Endothelial cell (in vitro differentiated cells): ENCODE measurements at places on chromosomes 3 and 15. TPM values are rescaled to one million over a fixed set of nuclear protein-coding genes. Genes with fewer than 3 reads are reported as not detected.

DNA sequence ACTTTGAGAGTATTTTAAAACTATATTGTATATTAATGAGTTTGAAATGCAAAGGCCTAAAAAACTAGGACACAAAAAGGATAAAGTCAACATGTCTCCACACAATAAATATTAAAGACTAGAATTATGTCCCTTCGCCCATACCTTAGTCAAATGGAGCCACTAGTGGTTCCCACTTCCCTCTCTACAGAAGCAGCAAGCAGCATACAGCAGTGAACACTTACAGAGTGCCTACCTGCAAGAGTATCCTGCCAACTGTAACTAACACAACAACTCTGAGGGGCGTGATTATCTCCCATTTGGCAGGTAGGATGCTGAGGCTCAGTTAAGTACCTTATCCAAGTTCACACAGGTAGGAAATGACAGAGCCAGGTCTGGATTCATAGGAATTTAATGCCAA, 17.2 kb downstream of the DYNC1LI1 start:
- no peak for DNase-seq

DNA sequence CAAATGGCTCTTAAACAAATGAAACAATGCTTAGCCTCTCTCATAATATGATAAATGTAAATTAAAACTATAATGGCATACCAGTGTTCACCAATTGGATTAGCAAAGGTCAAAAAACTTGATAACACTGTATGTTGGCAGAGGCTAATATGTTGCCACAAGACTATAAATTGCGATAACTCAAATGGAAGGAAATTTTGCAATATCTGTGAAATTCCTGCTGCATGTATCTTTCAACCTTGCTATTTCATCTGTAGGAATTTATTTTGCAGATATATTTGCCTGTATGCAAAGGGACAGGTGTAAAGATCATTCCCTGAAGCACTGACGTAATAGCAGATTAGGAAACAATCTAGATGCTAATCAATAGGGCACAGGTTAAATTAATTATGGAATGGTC, 191.4 kb upstream of the EIF1B start:
- no peak for DNase-seq

DNA sequence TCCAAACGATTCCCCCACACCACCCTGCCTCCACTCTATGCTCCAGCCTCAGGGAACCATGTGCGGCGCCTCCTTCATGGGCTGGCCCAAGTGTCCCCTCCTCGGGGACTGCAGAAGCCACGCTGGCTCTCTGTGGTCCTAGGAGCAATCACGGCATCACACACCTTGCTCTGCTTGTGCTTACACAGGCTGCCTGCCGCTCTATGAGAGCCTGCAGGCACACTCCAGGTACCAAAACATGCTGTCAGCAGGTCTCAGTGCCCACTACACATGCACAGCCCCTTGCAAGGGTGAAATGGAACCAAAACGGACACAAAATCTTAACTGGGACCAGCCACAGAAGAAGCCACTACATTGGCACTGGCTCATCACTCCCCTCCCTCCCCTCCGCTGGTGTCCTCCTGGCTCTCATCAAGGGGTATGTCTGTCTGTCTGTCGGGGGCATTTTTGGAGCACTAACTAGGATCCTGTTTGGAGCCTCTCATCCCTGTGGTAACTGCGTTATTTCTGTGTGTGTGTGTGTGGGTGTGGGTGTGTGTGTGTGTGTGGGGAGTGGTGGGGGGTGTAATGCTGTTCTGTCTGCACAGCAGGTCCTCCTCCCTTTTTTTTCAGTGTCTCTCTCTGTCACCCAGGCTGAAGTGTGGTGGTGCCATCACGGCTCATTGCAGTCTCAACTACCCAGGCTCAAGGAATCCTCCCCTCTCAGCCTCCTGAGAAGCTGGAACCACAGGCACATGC, 60.6 kb downstream of the DHX30 start:
- no peak for DNase-seq

The GCNT3 gene
- not detected for total RNA-seq

DNA sequence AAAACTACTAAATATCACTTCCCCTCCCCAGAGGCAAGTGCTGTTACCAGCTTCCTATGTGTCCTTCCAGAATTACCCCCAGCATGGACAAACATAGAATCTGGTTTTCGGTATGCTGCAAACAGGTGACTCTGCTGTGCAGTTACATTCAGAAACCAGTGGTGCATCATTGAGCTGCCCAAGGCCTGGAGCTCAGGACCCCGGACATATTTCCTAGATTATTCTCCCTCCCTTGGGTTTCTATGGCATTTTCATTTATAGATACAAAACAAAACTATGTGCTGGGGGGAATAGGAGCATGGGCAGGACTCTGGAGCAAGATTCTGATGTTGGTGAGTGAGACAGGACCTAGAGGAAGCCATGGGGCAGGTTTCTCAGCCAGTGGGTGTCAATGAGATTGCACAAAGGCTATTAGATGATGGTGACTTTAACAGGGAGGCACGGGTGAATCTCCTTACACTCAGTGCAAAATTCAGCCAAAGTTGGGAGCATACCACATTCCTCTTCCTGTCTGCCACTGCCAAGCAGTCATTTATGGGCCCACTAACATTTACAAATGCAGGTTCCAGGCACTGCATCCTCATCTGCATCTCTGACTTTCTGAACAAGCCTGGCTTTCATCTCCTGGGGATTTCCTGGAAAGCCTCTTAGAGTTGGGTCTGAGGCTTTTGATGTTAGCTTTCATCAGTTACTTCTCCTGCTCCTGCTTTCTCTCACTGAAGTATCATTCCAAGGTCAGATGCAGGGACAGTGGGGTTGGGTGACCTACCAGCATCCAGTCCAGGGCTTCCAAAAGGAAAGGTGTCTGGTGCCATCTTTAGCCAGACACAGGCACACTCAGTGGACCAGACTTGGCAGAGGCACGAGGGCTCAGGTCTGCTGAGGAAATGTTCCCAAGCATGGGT, 44.5 kb downstream of the CMTM7 start:
- no peak for DNase-seq

GRCh38 chr3:136473716-136474326, 223.7 kb downstream of the PCCB start:
- no peak for DNase-seq

The TM4SF18 gene
- total RNA-seq, result 57.4 TPM

DNA sequence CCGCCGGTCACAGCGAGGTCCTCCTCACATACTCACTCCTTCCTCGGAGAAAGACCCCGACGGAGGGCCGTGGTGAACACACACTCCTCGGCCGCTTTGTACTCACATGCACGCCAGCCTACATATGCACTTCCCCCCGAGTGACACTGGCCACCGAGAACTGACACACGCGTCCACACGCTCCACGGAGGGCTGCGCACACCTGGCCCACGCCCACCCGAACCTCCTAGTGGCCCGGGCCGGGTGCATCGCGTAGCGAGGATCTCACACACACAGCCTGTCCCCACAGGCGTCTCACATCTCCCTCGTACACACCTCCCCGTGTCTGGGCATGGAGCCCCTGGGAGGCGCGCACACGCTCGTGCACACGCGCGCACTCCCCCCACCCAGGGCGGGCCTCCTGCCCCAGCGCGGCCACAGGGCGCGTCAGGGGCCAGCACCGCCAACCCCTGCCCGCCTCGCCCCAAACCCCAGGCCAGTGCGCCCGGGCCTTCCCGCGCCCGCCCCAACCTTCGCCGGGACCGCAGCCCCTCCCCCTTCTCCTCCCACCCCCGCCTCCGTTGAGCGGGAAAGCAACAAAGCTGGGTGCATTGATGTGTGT, 411 bp upstream of the C3orf70 start:
- DNase-seq, result peak; percentile 33

DNA sequence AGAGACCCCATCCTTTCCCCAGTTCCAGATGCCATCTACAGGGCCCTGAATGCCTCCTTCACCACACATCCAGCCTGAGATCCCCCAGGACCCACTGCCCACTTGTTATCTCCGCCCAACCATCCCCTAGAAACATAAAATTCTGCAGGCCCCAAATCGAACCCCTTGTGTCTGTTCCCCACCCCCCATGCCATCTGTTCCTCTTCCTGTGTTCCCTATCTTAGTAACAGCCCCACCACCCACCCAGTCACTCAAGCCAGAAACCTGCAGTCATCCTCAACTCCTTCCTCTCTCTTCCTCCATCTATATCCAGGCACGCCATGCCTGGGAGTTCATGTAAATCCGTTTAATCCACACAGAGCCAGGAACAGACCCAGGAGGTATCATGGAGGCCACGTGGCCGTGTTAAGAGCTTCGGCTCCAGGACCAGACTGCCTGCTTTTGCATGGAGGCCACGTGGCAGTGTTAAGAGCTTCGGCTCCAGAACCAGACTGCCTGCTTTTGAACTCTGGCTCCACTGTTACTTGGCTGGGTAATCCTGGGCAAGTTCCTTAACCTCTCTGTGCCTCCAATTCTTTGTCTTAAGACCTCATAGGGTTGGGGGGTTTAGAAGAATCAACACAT, 4.8 kb downstream of the CSRNP1 start:
- no peak for DNase-seq

GRCh38 chr3:127740136-127740915, 67.6 kb downstream of the ABTB1 start:
- no peak for DNase-seq

GRCh38 chr15:46441294-46442062, 806.6 kb downstream of the SQOR start:
- DNase-seq, result no peak

The SHC4 gene
- total RNA-seq, result 6.8 TPM

DNA sequence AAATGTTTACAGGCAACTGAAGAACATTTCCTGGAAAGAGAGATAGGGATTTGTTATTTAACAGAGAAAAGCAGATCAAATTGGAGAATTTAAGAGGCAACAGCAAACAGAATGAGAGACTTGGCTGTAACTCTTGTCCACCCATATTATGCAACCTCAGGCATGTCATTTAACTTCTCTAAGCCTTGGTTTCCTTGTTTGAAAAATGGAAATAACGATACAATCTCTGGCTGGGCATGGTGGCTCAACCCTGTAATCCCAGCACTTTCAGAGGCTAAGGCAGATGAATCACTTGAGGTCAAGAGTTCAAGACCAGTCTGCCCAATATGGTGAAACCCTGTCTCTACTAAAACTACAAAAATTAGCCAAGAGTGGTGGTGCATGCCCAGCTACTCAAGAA, 23.7 kb downstream of the ARRDC4 start:
- no peak for DNase-seq

DNA sequence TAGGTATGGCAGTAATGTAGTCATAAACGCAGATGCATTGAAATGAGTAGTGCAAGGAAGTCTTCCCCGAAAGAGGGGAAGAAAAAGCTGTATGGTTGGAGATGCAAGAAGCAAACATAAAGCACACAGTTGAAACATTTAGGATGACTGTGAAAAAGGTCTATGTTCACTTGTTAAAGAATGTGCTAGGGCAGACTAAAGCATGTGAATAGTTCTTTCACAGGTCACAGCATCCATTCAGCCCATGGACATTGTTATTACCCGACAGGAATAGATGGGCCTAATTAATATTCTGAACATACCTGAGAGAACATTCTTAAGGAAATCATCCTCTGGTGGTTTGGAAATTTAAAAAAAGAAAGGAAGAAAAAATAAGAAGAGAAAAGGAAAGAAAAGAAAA, 595.2 kb downstream of the ZIC1 start:
- DNase-seq, result no peak

DNA sequence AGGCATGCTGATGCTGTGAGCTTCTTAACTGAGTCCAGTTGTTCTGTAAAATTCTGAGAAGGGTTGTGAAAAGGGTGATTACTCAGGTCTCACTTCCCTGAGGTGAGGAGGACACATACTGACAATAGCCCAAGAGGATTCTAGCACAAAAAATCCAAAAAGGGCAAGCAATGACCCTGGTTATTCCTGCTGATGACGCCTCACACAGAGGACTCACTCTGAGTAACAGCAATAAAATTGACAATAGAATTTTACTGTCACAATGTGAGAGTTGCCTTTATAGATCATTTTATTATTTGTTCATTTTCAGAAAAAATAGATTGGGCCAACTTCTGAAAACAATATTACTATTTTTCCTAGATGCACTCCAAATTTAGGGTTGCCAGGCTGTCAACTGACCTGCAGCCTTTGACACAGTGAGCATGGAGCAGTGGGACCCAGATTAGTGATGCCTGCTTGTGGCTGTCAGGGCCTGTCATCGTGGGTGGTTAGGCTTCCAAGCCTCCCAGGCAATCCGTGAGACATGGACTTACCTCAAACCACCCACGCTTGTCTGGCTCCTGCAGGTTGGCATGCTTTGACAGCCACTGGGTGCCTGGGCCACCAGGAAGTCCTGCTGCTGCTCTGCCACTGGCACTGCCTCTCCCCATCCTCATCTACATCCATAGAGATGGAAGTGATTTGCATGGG, 396.0 kb upstream of the THBS1 start:
- no peak for DNase-seq

The FETUB gene
- total RNA-seq, result not detected

- no peak for DNase-seq
Observed at GRCh38 chr3:197791892-197792647, 1.0 kb downstream of the LRCH3 start.

The GOLGA6D gene
- 1.2 TPM for total RNA-seq

DNA sequence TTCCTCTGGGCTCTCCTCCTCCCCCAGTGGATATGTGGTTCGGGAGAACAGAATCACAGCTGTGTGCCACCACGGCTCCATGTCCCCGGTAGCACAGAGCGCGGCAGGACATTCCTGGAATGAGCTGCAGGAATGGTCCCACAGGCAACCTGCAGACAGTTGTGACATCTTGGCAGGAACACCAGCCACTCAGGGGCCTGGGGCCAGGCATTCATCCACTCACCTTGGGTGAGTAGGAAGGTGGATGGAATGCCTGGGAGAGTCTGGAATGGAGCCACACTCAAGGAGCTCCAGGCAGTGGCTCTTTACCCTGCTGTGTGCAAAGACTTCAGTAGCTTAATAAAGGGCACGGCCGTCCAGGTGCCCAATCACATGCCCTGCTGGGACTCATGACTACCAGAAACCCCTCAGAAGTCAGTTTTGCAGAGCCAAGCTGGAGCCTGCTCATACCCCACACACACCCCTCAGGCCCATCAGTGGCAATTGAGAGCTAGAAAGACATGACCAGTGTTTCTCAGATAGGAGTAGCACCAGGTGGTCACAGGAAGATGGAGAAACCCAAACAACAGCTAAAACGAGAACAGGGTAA, 117.3 kb upstream of the PRR20G start:
- no peak for DNase-seq

DNA sequence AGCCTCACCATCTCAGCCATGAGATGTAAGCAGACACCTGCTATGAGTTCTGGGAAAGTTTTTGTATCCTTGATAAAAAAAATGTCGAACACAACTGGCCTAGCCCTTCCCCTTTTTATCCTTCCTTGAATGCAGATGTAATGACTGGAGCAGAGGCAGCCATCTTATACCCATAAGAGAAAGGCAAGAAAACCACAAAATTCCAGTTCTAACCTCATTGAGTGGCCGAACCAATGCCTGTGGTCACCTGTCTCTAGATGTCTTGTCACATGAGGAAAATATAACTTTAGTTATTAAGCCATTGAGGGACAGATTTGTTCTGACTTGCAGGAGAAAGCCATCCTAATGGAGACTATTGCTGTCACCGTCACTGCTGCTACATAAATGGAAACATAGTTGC, 80.4 kb upstream of the SLC6A6 start:
- DNase-seq, result no peak

The ADGRG7 gene
- not detected for total RNA-seq
